ENCODE measurements at places on chromosomes 4 and X.

DNA sequence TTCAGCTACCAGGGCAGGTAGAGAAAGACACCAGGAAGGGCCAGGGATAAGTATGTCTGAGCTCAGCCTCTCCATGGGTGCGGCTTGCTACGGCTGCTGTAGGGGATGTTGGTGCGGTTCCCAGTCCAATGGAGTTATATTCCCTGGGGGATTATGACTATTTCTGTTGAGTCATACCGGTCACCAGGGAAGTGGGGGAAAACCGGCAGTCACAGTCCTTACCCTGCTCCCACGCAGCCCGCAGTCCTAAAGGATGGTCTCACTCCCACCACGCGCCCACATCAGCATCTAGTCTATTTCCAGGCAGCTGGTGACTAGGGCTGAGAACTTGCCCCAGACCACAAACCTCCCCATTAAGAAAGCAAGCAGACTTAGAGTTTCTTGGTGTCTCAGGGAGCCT, 191.6 kb downstream of the VEGFC start:
- DNase-seq = no peak

DNA sequence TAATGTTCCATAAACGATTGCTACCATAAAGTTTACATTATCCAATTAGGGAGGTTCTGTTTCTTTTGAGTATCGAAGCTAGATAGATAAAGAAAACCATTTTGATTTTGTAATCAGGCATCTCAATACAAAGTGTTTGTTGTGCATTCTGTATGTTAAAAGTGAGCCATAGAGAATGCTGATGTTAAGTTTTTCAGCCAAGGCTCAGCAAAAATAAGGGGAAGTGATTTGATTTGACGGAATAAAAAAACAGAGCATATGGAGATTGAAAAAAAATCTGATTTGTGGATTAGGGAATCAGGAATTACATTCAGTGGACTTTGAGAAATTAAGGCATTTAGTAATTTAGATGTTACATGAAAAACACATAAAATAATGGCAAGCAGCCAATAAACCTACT, 314.8 kb downstream of the PPP3CA start:
- DNase-seq = no peak

GRCh38 chrX:103554687-103555424, 30.5 kb upstream of the TCEAL4 start:
- DNase-seq = peak; percentile 45

DNA sequence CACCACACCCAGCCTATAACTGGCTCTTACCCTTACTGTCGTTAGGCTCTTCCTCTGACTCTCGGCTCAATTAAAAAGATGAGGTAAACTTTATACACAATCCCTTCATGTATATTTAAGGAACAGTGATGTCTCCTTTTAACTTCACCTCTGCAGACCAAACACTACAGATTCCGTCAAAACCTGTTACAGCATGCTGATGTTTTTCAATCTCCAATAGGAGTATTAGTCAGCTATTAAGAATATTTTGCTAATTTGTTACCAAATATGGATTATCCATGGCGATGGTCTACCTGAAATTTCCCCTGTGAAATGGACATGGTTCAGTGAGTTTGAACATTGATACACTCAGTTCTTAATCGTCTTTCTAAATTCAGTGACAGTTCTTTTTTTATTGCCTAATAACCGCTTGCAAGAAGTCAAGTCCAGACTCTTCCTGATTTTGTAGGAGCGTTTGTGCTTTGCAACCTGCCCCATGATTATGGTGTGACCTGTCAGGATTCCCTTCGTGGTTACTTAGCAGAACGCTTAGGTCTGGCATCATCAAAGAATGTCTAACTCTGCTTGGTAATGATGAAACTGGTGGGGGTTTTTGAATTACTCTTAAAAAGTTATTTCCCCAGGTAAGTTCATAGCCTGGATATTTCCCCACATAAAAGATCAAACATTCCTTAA, 72.2 kb upstream of the STOX2 start:
- no peak for DNase-seq

DNA sequence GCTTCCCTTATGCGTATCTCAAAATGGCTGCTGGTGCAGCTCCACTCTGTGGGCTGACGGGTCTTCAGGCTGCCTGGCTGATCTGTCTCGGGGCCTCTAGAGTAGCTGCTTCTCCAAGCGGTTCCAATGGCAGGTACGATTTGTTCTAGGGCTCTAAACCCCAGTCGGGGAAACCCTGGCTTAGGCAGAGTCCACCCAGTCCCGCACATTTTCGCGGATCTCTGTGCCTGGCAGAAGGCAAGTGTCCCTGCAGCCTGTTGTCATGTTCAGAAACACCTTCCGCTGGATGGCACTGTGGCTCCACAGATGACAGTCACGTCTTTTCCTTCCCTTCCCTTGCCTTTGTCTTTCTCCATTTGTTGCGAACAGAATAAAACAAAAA, 54.4 kb downstream of the NBDY start:
- DNase-seq = peak; percentile 83

DNA sequence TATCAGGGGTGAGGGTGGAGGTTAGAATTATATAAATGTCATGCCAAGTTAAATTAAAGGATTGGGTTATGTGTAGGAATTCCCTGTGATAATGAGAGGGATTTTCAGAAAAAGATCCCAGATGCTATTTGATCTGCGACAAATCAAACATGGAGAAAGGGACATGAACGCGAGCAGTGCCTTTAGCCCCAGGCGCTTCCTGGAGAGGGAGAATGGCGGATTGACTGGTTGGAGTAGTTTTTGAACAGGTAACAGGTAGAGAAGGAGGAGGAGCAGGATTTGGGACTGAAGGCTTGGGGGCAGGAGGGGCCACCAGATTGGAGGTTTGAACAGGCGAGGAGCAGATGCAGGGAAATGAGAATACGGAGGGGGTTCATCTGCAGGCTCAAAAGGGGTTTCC, 67.1 kb downstream of the LRP2BP start:
- DNase-seq = no peak

DNA sequence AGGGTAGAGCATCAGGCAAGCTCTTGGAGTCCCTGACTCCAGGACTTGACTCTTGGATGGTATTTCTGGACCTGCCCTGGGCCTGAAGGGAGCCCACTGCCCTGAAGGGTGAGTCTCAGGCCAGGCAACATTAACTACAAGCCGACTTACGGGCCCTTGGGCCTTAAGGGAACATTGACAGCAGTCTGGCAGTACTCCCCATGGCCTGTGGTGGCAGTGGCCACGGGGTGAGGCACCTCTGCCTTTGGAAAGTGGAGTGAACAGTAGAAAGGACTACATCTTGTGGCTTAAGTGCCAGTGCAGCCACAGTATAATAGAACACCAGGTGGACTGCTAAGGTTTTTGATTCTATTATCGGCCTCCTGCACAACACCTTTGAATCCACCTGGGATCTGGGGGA, 36.3 kb downstream of the SH3BGRL start:
- no peak for DNase-seq

DNA sequence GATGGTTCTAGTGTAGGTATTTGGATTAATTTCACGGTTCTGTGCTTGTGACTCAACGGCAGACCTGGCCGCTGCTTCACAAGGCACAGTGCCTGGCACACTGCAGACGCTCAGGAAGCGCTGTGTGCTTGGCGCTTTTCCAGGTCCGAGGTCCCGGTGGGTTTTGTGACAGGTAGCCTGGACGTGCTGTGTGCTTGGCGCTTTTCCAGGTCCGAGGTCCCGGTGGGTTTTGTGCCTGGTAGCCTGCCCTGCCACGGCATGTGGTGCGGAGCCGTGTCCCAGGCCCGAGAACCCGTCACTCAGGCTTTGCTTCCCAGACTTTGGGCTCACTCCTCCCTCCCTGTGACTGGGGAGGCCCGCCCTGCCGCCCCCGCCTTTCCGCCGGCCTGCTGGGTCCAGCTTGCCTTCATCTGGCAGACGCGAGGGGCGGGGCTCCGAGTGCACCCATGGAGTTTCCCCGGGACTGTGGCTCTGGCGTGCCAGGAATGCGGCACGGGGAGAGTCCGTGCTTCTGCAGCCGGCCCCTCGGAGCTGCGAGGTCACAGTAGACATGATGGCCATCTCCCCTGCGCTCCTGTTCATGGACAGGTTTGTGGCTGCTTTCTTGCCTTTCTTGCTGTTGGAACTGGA, 44.2 kb downstream of the TBC1D14 start:
- DNase-seq = no peak

GRCh38 chrX:51867626-51868025, 25.8 kb upstream of the MAGED1 start:
- no peak for DNase-seq

DNA sequence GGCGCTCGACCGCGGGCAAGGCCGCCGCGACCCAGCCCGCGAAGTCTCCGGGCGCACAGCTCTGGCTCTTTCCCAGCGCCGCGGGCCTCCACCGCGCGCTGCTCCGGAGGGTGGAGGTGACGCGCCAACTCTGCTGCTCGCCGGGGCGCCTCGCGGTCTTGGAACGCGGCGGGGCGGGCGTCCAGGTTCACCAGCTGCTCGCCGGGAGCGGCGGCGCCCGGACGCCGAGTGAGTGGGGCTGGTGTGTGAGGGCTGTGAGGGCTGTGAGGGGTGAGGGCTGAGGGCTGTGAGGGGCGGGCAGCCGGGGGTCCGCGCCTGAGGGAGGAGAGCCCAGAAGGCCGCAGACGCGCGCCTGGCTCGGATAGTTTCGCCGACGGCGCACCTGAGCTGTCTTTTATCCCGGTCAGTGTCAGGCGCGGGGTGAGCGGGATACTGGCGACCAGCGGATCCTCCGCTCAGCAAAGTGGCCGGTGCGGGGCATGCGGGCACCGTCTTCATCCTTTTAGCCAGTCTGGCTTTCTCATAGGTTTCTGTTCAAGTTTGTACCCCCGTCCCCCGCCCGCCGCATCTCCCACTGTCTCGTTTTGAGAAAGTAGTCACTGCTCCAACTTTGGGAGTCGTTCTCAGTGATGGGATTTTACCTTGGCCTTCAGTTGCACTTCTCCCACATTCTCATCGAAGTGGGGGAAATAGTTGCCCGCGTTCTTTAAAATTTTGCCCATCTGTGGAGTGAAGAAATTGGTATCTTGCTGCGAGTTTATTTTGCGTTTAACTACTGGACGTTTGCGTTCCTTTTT, 586 bp downstream of the HERC5 start:
- no peak for DNase-seq

- no peak for DNase-seq
Observed at GRCh38 chr4:141036786-141037185, 96.5 kb downstream of the RNF150 start.

DNA sequence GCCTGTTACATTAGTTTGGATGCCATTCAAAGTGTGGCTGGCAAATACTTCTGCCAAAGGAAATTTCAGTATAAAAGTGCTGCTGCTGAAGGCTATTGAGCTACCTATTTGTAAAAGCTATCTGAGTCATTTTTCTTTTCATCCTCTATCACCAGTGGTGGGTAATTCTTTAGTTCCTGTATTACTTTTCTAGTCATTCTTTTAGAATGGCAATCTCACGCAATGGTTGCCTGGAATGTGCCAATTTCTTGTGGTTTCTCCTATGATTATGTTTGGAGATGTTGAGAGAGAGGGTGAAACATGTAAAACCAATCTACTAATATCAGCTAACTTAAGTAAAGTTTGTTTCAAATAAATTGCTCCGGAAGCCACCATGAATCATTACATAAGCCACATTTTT, 685.0 kb downstream of the RAPGEF2 start:
- DNase-seq = no peak

DNA sequence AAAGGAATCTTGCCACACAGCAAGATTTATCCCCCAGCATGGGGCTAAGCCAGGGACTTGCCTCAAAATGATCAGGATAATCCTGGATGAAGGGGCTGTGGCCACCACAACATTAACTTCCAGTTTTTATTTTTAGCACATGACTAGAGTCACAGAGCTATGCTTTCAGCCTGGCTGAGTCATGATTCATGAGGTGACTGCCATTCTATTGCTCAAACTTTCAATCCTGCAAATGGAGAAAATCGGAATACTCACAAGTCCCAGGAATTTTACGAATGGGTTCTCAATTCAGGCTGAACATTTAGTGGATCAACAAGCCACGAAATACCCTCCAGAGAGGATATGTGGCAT, 70.7 kb upstream of the HPGD start:
- DNase-seq = no peak

GRCh38 chrX:13131396-13132137, 87.1 kb upstream of the FAM9C start:
- DNase-seq = no peak

GRCh38 chr4:15013585-15013984, 11.3 kb downstream of the CPEB2 start:
- DNase-seq = no peak

DNA sequence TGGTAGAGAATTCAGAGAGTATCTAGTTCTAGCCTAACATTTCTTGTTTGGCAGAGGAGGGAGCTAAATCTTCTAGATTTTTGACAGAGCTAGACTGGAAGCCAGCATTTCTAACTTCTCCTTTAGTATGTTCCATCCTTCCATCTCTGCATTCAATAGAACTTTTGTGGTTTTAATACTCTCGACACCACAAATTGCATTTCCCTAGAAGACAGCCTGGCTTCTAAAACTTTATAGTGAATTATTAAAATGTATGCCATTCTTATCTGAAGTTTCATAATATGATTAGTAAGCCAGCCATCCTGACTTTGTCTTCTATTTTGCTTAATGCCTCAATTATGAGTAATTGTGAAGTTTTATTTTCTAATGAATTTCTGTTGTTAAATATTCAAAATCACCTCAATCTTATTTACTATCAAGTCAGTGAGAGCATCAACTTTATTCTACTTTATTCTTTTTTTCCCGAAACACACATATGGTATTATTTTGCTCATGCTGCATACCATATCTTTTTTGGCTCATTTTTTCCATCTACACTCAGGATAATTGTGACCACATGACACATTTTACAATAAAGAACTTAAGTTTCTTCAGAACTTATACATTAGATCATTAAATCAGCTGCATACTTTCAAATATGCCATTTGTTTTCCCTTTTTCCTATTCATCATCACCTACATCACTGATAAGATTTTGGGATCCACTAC, 30.2 kb downstream of the EDNRA start:
- no peak for DNase-seq
